ENCODE measurements at places on chromosomes 3 and 15. TPM values are rescaled to one million over a fixed set of nuclear protein-coding genes. Genes with fewer than 3 reads are reported as not detected.

The DMXL2 gene
- 20.0 TPM for total RNA-seq

The MTMR10 gene
- 14.9 TPM for total RNA-seq

The CCR5 gene
- total RNA-seq, result not detected

The PRR23A gene
- total RNA-seq, result not detected

The IL17RD gene
- total RNA-seq, result 5.1 TPM

The MELTF gene
- total RNA-seq, result 5.2 TPM

The TTLL13 gene
- total RNA-seq, result not detected

The ARGFX gene
- not detected for total RNA-seq

The ANKRD63 gene
- not detected for total RNA-seq

The COL7A1 gene
- total RNA-seq, result 36.6 TPM

- no peak for DNase-seq
Measured at GRCh38 chr3:141415953-141416352, 47.6 kb downstream of the ZBTB38 start.

GRCh38 chr3:61537366-61537765 lies 24.0 kb upstream of the PTPRG start:
- DNase-seq, result no peak

- DNase-seq, result no peak
Measured at GRCh38 chr15:46315434-46315833, 680.6 kb downstream of the SQOR start.

DNA sequence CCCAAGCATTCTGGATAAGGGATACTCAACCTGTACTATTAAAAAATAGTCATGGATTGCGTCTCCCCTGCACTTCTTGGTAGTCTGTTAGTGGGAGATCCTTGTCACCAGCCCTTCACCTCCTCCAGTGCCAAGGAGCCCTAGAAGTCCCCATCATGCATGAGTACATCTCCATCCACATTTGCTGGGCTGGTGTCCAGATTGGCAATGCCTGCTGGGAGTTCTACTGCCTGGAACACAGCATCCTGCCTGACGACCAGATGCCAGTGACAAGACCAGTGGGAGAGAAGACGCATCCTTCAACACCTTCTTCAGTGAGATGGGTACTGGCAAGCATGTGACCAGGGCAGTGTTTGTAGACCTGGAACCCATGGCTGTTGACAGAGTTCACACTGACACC lies 85.7 kb downstream of the ADAMTSL3 start:
- no peak for DNase-seq

- DNase-seq, result no peak
Measured at GRCh38 chr3:49750056-49750455, 26.3 kb upstream of the GMPPB start.

- no peak for DNase-seq
Measured at GRCh38 chr15:61011576-61012336, 217.3 kb downstream of the RORA start.

DNA sequence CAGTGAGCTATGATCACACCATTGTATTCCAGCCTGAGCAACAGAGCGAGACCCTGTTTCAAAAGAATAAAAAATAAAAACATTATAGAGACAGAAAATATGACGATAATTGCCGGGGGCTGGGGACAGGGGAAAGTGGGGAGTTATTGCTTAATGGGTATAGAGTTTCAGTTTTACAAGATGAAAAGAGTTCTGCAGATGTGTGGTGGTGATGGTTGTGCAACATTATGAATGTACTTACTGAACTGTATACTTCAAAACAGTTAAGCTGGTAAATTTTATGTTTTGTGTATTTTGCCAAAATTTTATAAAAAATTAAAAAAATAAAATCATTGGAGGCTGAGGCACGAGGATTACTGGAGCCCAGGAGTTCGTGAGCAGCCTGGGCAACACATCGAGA lies 24.8 kb upstream of the ZNF774 start:
- no peak for DNase-seq

GRCh38 chr15:96123630-96124187 lies 206.8 kb upstream of the NR2F2 start:
- DNase-seq, result no peak

- DNase-seq, result no peak
Measured at GRCh38 chr3:9340472-9340902, 22.4 kb upstream of the THUMPD3 start.

DNA sequence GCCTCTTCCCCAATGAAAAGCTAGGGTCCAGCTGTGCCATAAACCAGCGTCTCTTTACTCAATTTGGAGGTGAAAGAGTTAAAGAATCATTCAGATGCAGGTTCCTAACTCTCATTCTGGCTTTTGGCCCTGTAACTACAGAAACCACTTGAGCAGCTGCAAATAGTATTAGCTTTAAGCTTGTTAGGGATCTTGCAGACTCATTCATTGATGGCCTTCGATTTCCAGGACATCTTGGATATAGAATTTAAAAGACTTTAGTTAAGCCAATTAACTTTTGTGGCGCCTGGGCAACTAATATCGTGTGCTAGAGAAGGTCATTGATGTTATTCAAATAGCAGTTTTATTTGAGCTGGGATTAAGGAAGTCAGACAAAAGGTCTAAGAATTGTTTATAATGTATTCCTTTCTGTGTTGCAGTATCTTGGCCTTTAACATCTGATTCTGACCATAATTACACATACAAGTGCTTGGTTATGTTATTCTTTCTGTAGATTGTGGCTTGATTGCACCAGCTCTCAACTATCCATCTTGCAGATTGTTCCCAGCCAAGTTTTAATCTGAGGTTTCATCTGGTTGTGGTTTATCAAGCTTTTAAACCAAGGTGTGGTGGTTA lies 185.3 kb downstream of the CACNA2D3 start:
- no peak for DNase-seq

DNA sequence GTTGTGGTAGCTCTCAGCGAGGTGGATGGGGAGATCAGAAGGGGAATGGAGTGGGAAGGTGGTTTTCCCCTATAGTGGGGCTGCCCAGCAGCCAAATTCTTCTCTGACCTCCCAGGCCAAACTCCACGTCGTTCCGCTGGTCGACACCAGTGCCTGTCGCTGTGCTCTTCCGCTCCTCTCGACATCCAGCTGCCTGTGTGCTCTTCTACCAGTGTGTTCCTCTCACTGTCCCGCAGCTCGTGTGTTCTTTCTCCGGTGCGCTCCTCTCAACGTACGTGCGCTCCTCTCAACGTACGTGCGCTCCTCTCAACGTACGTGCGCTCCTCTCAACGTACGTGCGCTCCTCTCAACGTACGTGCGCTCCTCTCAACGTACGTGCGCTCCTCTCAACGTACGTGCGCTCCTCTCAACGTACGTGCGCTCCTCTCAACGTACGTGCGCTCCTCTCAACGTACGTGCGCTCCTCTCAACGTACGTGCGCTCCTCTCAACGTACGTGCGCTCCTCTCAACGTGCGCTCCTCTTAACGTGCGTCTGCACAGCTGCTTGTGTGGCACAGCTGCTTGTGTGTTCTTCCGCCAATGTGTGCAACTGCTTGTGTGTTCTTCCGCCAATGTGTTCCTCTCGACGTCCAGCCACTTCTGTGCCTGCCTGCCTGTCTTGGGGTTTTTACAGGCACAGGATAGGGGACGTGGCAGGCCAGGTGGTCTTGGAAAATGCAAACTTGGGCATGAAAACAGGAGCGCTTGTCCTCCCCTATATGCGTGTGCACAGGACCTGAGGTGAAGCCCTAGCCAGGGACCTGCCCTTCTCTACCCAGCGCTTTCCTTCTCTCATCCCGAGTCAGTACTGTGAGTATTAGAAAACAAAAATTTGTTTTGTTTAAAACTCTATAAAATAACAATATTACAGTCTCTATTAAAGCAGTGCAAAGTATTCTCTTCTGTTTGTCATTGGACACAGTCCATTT lies 991.1 kb downstream of the GBE1 start:
- no peak for DNase-seq

- DNase-seq, result no peak
Measured at GRCh38 chr3:137807998-137808397, 43.9 kb downstream of the SOX14 start.

DNA sequence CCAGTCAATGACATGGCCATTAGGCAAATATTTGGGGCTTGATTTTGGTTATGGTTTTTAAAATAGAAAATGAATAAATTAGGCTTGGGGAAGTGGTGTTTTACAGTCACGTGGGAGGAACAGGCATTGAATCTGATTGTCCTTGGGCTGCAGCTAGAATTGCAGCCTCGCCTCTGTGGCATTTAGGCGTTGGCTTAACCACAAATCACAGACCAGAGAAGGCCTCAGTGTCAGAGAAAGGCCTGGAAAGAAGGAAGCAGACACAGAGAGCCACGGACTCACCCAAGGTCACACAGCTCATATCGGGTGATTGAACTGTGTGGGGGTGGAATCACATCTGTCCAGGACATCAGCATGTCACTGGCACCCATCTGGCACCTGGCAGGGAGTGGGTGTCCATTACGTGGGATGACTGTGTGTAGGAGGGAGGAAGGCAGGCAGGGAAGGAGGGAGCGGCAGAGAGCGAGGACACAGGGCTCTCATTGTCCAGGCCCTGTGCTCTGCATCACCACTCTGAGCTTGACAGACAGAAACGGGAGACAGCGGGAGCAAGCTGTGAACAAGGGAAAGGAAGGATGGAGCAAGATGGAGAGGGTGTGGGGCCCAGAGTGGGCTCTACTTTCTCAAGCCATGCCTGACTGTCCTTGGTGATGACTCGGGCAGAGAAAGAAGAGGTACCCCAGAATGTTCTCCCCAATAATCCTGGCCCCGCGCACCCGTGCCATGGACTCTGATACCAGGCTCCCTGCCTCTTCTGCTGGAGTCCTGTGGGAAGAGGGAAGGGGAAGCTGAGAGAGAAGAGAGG lies 186.4 kb downstream of the FAM43A start:
- DNase-seq, result no peak

GRCh38 chr3:13872451-13872850 lies 7.4 kb downstream of the WNT7A start:
- peak; percentile 63 for DNase-seq

DNA sequence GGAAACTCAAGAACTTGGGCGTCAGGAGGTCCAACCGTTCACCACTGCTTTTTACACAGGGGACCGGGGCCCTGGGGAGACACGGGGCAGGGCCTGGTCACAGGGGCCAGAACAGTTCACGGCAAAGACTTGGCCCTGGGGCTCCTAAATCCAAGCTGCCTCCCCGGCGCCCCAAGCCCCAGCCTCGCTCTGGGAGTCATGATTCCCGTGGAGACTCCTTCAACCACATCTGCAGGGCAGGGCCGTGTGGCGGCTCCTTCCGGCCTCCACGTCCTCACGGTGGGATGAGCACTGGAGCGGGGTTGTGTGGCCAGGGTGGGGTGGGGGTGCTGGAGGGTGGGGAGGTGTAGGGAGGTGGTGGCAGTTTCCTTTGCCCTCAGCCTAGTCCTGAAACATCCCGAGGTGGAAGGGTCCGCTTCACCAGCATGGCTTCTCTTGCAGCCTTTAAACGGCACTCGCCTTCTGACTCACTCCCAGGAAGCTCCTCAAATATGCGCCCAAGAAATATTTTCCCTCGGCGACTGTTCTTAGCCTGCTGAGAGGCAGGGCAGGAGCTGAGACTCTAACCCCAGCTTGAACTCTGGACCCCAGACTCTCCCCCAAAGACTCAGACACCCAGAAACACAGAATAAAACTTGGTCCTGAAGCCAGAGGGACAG lies 1.8 kb downstream of the MUC4 start:
- no peak for DNase-seq

GRCh38 chr3:188264226-188265207 lies 110.6 kb downstream of the LPP start:
- DNase-seq, result no peak

- no peak for DNase-seq
Measured at GRCh38 chr3:116230431-116231020, 214.8 kb downstream of the LSAMP start.

GRCh38 chr15:100373942-100374341 lies 32.2 kb upstream of the ADAMTS17 start:
- no peak for DNase-seq

GRCh38 chr15:82135638-82136037 lies 89.8 kb upstream of the MEX3B start:
- DNase-seq, result no peak

GRCh38 chr3:112335434-112335781 lies 2.5 kb downstream of the CD200 start:
- DNase-seq, result no peak

DNA sequence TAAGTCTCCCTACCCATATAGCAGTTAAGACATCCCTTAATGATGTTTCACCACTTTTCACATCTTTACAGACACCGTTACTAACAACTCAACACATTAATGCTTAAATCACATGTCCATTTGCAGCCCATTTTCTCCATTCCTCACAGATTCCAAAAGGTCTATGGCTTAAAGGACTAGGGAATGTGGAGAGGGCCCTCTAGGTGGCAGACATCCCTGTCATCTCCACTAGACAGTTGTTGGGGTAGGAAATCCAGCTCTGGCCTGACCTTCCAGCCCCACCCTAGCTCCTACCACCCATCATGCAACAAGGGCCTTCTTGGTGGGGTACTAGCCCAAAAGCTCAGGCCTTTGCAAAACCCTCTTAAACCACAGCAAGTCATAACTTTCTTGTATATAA lies 25.2 kb downstream of the CPEB1 start:
- no peak for DNase-seq

GRCh38 chr3:94299716-94300115 lies 236.9 kb downstream of the NSUN3 start:
- no peak for DNase-seq

GRCh38 chr15:43941555-43941954 lies 114.8 kb downstream of the WDR76 start:
- no peak for DNase-seq

GRCh38 chr15:66429117-66429516 lies 42.4 kb downstream of the MAP2K1 start:
- no peak for DNase-seq

DNA sequence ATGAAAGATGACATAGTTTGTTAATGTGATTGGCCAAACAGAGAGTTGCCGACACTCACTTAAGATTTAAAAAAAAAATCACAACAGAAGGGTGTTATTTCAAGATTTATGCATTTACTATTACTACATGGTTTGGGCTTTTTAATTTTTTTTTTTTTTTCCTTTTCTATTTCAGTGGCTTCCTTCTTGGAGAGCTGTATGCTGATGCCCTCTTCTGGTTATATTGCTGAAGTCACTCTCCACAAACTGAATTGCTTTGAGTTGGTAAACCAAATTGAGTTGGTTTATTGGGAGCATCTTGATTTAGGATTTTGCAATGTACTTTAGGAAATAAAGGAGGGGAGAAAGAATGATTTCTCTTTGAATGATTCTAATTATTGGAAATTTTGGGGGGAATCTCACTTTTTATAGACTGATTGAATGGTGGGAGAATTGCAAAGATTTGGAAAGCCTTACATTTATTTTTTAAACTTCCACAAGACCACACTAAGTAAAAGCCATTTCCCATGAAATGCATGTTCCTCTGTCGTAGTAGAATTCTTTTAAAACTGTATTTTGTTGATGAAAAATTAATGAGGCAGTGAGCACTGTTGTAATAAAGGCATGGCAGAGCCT lies 186.6 kb upstream of the FEZF2 start:
- DNase-seq, result no peak

DNA sequence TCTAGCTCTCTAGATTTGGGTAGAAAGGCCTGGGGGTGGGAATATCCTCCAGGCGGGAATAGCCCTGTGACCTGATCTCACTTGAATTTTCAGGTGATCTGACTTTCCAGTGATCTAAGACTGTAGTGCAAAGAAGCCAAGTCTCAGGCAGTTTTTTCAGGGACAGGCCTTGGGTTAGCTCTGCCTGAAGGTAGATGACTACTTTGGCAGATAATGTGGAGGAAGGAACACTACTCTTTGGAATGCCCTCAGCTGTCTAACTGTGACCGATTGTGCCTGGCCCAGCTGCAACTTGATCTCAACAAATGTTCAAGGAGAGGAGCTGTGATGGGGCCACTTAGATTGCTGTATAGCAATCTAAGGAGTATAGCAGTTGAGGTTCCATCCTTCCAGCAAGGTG lies 193.7 kb downstream of the TCF12 start:
- no peak for DNase-seq
